Posterior cingulate gyrus (tissue), 11 donors: ENCODE measurements at places on chromosomes 7 and 10.
A peak's percentile ranks its signal among the peaks of the same experiment; 100 is the strongest.

DNA sequence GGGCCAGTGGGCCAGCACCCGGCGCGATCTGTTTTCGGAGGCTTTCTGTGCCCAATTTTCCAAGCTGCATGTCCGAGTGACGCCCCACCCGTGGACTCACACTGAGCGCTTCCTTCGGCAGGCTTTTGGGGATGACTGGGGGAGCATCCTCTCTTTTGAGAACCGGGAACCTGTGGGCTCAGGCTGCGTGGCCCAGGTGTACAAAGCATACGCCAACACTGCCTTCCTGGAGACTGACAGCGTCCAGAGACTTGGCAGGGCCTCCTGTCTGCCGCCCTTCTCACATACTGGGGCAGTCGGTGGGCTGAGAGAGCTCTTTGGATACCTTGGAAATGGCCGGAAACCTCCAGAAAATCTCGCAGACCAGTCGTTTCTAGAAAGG lies 1.0 kb downstream of the ADCK2 start:
- no peak for DNase-seq

DNA sequence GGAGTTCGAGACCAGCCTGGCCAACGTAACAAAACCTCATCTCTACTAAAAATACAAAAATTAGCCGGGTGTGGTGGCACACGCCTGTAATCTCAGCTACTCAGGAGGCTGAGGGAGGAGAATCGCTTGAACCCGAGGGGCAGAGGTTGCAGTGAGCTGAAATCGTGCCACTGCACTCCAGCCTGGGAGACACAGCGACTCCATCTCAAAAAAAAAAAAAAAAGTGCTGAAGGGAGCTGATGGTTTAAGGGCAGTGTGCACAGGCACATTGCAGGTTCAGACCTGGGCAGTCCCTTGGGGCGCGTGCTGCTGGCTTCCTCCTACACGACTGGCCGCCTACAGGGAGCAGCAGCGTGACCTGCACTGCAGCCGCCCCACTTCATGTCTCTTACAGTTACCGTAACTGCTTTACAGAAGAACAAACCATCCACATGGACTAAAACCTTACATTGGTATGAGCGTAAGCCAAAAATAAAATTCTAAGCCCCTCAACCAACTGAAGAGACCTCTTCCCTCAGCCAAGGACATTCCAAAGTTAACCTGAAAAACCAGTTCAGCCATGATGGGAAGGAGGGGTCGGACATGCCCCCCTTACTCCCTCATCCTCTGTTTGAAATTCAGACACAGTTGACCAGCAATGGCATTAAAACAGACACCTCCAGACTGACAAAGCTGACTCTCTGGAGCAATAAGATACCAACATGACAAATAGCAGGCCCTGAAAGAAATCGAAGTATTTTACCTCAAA lies 262.2 kb downstream of the ZMYND11 start:
- DNase-seq: no peak

- DNase-seq: no peak
These were observed 397.2 kb downstream of the SUGCT start for GRCh38 chr7:40531956-40532355.

GRCh38 chr7:37083311-37084096 lies 359.2 kb upstream of the AOAH start:
- no peak for DNase-seq

- DNase-seq: peak; percentile 78
These were observed 163.0 kb upstream of the KLF14 start for GRCh38 chr7:130896898-130897514.

DNA sequence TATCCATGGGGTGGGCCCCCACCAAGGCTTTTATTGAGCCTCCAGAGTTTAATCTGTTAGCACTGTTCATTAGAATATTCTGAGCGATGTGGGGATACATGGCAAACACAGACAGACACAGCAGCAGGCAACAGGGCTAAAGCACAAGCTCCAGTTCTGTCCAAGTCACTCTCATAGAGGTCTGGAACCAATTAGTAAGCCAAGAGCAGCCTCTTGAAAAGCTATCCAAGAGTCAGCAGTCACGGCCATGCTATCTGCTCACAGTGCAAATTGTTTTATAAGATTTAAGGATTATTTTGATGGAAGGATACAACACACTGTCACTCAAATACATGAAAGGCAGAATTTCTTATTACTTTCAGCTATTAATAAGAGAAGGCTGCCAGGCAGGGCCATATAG lies 86.4 kb upstream of the DGKB start:
- no peak for DNase-seq

GRCh38 chr7:158581440-158582088 lies 6.1 kb downstream of the PTPRN2 start:
- DNase-seq: no peak

DNA sequence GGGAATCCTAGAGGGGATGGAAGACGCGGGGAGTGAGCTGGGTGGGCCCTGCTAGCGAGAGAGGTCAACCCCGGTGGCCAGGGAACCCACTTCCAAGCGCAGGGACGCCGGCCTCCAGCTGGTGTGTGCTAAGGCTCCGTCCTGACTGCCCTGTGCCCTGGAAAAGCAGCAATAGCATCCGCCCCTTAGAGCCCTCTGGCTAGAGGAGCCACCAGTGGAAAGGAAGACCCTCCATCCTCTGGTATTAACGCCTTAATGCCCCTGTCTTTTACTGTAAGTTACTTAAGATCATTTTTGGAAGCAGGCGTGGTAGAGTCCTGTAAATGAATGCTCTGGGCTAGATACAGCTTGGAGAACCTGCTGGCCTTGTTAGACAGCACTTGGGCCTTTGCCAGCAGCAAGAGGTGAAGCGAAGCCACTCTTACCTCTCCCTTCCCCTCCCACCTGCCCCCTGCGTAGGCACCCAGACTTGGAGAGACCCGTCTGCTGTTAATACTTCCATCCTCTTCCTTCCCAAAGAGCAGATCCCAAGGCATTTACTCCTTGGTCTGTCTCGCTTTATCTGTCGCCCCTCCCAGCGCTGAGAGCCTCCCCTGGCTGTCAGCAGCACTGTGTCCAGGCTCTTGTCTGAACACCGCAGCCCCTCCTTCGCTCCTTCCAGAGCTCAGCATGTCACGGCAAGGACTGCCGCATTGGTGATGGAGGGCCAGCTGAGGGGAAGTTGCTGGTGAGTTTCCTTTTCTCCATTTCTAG lies 4.6 kb downstream of the REPIN1 start:
- DNase-seq: no peak

GRCh38 chr7:23372611-23373010 lies 73.5 kb downstream of the MALSU1 start:
- DNase-seq: no peak

DNA sequence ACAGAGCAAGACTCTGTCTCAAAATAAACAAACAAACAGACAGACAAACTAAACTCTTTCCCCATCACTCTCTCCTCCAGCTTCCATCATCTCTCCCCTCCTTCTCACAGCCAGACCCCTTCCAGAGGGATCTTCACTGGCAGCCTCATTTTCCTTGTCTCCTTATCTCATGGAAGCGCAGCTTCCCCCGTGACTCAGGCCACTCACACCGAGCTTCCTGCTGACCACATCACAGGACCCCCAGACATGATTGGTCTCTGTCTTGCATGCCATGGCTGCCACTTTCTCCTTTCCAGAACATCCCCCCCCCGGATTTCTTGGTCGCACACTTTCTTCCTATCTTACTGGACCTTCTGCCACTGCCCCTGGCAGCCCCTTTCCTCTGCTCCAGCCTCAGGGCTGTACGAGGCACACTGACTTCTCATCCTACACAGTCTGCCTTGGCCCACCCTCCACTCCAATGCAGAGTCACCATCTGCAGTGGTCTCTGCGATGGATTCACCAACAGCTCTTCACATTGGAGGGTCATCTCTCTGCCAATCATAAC lies 4.9 kb upstream of the INSIG1 start:
- no peak for DNase-seq

DNA sequence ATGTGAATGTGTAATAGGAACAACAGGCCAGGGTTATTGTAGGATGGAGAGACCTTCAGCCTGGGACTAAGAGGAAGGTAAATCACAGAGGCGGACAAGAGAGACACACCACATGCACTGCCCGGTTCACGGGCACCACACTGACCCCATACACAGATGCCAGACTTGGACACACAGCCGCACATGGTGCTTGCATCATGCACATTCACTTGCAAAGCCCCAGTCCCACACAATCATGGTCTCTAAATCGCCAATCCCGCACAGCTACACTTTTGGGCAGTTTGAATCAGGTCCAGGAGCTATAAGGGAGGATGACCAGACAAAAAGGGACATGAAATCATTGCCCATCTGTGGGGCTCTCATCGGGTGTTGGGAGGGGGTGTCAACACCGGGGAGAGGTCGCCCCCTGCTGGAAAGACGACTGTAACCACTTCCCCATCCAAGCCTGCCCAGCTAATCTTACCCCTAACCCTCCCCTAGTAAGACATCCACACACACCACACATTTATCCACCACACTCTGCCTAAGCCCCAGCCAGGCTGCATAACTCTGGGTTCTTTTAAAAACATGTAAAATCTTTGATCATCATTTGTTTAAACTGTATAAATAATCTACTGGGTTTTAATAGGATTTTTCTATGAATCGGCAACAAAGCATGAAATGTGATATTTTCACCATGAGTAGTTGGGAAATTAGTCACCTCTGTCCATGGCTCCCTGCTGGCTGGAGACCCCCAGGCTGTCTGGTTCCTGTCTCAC lies 40.5 kb upstream of the SLF2 start:
- DNase-seq: no peak

DNA sequence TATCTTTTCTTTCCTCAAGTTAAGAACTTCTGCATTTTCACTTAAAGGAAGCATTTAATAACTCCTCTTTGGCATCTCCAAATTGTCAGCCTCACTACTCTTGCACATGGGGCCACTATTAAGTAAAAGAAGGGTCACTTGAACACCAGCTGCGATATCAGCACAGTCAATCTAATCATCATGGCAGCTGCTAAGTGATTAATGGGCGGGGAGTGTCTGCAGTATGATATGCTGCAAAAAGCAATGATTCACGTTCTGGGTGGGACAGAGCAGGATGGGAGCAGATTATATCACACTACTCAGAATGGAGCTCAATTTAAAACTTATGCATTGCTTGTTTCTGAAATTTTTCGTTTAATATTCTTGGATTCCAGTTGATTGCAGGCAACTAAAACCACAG lies 447.4 kb upstream of the PFKP start:
- DNase-seq: no peak

DNA sequence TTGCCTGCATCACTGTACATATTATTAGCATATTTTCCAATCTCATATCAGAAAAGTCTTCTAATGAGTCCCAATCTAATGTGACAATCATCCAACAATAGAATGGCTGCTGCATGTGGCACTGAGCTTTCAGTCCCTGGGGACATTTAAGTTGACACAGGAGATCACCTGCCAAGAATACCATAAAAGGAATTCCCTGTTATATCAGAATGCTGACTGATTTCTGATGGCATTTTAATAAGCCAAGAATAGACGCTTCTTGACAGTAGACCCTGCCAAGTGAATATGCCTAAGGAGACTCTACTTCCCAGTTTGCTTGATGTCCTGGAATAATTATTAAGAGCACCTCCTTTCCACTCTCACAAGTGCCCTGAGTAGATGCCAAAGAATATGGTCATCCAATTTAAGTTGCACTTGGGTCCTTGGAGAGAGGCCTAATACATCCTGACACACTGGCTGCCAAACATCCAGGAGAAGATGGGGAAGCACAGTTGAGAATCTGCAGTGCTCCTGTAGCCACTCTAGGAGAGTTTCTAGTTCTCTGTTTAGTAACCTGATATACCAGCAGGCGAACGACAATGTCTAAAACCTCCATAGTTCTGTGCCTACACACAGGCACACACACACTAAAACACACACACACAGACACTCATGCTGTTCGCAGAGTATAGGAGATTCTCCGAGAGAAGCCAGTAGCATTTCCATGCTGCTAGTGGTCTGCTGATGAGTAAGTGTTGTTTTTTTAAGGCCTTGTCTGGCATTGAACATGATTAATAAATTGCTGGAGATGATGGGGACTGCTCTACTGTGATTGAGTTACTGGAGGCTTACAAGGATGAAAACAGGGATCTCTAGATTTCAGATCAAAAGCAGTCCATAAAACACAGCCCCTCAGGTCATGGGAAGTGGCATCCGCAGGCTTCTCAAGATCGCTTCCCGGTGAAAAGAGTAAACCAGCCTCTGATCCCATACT lies 369.6 kb downstream of the KCNMA1 start:
- DNase-seq: no peak

GRCh38 chr7:150982351-150982750 lies 4.2 kb upstream of the KCNH2 start:
- DNase-seq: peak; percentile 81

DNA sequence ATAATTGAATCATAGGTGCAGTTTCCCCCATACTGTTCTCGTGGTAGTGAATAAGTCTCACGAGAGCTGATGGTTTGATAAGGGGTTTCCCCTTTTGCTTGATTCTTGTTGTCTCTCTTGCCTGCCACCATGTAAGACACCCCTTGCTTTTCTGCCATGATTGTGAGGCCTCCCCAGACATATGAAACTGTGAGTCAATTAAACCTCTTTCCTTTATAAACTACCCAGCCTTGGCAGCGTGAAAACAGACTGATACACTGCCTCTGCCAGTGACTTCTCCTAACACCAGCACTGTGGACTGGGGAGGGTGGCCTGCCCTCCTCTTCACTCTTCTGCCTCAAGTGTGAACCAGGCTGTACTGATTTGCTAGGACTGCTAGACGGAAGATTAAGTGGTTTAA lies 108.6 kb downstream of the RAB11FIP2 start:
- DNase-seq: no peak

GRCh38 chr7:43537765-43538403 lies 45.0 kb upstream of the STK17A start:
- DNase-seq: no peak

- DNase-seq: no peak
These were observed 210.8 kb downstream of the ADARB2 start for GRCh38 chr10:1526436-1527055.

GRCh38 chr10:46326066-46326465 lies 39.3 kb downstream of the ANTXRL start:
- peak; percentile 62 for DNase-seq

GRCh38 chr10:91006001-91006751 lies 85.3 kb upstream of the ANKRD1 start:
- peak; percentile 64 for DNase-seq

- no peak for DNase-seq
These were observed 3.9 kb upstream of the IQUB start for GRCh38 chr7:123538189-123538714.

DNA sequence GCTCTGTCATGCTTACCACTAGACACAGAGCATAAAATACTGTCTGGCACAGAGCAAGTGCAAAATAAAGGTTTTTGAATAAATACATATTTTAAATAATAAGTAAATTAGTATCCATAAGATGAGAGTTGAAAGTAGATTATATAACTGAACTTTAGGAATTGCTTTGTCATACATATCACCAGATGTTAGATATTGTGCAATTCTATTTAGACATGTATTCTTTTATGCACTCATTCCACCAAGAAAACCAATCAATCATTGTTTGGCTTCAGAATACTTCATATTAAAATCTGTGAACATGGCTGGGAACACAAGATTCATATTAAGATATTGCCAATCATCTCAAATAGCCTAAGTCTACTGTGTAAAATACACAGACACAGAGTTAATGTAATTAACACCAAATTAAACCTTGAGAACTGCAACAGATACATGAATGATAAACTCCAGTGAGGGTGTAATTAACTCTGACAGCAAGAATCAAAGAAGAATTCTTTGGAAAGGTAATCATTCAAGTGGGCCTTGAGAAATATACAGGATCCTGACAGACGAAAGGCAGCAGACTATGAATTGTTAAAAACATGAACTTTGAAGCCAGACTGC lies 201.0 kb upstream of the PTN start:
- no peak for DNase-seq

- DNase-seq: no peak
These were observed 107.6 kb downstream of the TES start for GRCh38 chr7:116317907-116318306.
